ENCODE measurements at places on chromosomes 5 and 9. TPM values are rescaled to one million over a fixed set of nuclear protein-coding genes. Genes with fewer than 3 reads are reported as not detected.
A peak's percentile ranks its signal among the peaks of the same experiment; 100 is the strongest.

DNA sequence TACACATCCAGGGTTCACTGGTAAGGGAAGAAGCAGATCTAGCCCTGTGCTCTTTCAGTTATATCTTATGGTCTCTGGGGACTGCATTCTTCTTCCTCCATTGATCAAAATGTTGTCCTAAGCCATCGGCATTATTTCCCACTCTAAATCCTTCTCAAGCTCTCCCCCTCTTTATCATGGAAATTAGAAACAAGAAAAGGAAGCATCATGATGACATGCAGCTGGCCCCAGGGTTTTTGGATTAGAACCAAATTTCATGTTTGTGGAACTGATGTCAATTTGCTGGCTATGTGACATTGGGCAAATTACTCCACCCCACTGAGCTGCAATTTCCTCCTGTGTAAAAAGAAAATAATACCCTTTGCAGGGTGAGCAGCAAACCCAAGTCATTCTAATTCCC is 39.5 kb downstream of the MFAP3 start:
- DNase-seq = no peak

DNA sequence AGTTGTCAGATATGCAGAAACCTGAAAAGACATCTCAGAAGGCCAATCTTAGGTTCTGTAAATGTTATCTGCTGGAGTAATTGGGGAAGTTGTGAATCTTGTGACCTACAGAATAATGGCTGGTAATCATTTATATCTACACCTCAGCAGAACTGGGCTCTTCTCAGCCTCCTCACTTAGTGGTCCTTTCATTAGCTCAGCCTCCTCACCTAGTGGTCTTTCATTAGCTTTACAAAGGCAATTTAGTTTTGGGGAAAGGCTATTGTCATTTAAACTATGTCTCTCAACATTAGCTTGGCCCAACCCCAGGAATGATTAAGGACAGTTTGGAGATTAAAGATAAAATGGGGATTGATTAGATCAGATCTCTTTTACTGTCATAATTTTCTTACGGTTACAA is 284.2 kb upstream of the SGCD start:
- DNase-seq = no peak

- DNase-seq = no peak
These were observed 5.1 kb downstream of the SPAAR start for GRCh38 chr9:35914301-35914807.

- DNase-seq = no peak
These were observed 34.1 kb upstream of the KIF2A start for GRCh38 chr5:62271870-62272269.

DNA sequence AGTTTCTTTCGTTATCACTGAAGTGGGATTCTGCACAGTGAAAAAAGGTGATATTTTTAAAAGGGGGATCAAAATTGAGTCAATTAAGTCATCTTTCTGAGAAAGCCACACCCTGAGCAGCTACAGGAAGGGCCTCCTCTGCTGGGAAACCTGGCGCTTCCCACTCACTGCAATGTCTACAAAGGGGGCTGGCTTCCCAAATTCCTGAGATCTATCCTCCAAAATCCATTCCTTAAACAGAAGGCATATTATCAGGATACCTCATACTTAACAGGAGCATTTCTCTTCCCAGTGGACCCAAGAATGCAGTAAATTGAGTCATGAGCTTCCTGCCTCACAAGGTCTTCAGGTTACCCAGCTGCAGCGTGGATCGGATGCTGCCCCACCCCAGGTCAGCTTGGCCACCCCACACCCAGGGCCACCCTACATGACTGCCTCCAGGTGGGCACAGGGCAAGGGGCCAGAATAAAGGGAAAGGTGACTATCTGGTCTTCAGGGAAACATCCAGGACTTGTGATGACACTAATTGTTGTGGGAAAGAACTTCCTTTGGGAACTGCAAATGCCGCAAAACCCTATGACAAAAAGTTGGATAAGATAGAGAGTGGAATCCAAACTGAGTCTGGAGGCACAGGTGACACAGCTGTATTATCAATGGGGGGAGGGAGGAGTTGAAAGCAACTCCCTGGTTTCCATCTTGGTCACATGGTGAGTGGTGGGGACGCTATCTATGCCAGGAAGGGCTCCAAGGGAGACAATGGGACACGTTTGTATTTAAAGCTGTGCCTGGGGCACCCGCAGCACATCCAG is 42.3 kb downstream of the ROR2 start:
- no peak for DNase-seq

DNA sequence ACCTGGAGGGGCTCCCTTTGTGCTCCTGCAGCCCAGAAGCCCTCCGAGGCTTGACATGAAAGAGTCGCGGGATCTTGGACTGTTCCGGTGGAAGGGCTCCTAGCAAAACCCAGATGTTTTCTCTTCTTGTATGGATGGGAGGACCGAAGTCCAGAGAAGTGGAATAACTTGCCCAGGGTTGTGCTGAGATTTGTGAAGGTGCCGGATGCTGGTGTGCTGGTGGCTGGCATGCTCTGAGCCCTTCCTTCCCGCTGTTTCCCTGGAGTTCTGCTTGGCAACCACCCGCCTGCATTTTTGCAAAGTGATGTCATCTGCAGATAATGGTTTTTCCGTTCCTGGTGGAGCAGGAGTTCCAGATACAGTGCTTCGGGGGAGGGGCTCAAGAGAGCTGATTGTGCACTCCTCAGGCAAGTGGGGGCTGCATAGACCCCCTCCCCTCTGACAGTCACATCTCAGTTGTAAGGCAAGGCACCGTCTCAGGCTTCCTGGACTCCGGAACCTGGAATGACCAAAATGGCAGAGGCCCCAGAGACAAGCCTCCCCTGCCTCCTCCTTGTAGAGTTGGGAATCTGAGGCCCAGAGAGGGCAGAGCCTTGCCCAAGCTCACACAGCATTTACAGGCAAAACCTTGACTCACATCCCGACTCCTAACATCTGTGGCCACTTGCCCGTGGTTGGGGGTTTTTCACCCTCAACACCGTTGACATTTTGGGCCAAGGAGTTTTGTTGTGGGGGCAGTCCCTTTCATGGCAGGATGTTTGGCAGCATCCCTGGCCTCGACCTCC is 157.0 kb downstream of the RGS3 start:
- no peak for DNase-seq

DNA sequence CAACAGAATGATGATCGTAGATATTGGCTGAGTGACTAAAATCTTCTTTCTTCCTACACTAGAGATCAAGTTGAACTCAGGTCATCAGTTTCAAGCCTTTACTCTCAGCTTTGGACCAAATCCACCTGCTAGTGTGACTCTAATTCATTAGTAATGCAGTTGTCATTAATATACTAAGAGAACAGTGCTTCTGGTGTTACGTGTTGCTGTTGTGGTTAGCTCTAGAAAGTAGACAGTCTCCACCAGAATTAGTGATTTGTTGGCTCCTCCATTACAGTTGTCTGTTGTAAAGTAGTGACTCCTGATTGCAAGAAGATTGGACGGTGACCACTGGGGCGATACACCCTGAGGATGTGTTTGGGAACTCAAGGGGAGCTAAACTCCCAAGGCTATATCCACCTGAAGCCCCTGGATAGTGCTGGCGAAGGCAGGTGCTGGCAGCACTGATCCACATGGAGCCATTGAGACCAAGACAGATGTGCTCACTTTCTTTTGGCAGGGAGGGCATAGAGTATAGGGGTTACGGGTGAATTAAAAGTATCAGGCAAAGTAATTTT is 3.1 kb downstream of the CAMK4 start:
- DNase-seq = no peak

DNA sequence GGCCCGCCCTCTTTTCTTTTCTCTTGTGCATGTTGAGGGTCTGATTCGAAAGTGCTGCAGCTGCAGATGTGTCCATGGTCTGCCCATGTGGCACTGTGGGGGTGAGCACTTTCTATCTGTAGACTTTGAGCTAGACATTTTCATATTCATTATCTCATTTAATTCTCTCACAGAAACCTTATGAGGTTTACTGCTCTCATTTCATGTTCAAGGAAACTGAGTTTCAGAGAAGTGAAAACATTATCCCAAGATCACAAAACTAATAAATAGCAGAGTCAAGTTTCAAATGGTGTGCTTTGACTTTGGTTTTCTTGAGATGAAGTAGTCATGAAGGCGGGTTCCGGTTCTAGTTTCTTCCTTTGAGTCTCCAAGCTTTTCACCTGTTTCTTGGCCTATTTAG is 536.5 kb upstream of the ZNF462 start:
- no peak for DNase-seq

- DNase-seq = no peak
These were observed 1.6 kb upstream of the PRRC1 start for GRCh38 chr5:127515693-127516440.

DNA sequence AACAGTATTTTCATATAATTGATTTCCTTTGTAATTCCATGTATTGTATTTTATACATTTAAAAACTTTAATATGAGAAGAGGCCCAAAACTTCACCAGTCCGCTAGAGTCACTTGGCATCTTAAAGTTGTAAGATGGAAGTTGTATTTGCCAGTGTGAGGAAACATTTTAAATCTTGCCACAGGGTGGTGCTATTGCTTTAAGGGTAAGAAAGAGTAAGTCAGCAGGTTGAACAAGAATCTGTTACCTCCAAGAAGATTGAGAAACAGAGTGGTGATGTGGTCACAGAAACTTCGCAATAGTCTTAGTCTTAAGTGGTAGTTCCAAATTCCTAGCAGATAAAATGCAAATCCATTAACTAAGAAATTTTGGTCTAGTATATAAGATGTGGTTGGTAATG is 39.8 kb upstream of the RANBP6 start:
- peak; percentile 94 for DNase-seq

- DNase-seq = no peak
These were observed 59.2 kb downstream of the MEGF9 start for GRCh38 chr9:120655005-120655622.

DNA sequence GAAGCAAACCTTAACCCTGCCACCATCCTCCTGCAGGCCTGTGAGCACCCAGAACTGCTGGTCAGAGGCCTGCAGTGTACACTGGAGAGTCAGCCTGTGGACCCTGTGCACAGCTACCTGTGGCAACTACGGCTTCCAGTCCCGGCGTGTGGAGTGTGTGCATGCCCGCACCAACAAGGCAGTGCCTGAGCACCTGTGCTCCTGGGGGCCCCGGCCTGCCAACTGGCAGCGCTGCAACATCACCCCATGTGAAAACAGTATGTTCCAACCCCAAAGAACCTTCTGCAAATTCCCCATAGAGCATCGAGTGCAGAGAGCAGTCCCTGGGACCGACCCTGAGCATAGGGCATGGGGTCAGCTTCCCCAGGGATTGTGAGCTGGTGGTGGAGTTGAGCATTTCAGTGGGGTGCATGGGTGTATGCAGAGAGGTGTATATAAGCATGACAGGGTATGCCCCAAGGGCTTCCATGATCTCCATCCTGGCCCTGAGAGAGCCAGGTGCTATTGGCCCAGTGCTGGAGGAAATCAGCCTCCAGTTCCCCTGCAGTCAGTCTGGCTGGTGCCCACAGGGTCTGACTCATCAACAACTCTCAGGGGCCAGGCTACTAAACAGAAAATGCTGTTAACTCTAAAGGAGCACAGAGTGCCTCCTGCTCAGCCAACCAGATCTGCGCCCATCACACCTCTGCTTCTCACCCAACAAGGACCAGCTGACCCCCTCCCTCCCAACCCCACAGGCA is 126.2 kb downstream of the SAXO1 start:
- peak; percentile 61 for DNase-seq

DNA sequence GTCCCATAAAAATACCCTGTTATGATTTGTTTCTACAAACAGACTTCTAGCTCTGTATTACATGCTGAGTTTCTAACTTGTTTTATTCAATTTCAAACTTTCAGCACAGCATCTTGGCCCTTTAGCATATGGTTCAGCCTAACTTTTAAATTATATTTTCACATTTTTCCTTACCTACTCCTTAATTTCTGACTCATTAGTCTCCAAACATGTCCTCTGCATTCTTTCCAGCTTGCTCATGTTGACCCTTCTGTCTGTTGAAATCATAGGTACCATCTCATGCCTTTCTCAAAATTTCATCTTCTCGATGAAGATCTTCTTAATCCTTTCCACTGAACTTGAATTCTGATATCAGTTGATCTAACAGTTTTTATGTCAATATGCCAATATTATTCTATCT is 200.9 kb upstream of the RIOK2 start:
- DNase-seq = no peak

SPAG8 gene
- total RNA-seq = 0.07 TPM

XPA gene
- 28.8 TPM for total RNA-seq

MYMK gene
- total RNA-seq = not detected

PLEKHG4B gene
- not detected for total RNA-seq

BTNL3 gene
- not detected for total RNA-seq

INSYN2B gene
- not detected for total RNA-seq

Measured in Karpas-422 (cell line).